Activated naive CD8-positive, alpha-beta T cell treated with anti-CD3 and anti-CD28 coated beads, Interleukin-2, amount 50 U/mL, for 16 hours (primary cell): ENCODE measurements at places on chromosomes 5 and 9.

DNA sequence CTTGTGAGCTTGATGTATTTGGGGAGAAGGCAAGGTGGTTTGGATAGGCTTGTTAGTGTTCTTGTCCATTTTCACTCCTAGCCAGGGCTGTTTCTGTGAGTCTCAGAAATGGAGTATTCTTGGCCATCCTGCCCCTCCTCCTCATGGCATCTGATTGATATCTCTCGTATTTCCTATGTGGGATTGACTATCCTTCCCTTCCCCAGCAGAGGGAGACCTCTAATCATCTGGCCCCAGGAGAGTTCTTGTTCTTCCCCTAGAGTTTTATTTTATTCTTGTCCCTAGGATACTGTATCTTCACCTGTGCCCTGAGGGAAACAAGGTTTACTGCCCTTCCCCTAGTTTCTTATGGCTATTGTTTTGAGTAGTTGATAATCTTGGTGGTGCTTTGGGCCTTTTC is 114.4 kb downstream of the VPS13A start:
- no peak for DNase-seq

DNA sequence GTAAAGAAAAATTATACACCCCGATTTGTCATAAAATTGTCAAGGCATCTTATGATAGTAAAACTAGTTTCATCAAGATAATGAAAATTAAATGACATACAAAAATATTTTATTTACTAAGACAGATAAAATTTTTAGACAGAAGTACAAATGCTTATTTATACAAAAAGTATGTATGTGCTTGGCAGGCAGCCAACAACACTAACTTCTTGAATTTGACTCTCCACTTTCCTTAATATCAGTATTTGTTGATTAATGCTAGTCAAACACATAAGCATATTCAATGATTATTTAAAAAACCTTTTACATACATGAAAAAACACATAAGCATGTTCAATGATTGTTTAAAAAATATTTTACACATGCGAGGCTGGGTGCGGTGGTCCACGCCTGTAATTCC is 1079.9 kb upstream of the CDH6 start:
- DNase-seq = no peak

DNA sequence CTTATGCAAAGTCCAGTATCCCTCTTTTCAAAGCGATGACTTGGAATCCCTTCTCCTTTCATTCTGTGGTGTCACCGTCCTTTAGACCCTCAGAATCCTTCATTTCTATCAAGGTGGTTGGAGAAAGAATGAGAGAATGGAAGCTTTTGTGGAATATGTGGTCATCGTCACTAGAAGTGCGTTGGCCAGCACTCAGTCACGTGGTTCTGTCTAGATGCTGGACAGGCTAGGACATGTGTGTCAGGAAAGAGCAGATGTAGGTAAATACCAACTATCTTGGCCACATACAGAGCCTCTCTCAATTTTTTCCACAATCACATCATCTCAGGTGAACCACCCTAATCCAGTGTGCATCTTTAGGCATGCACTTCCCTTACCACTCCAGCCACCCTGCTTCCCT is 206.0 kb downstream of the ARRDC3 start:
- DNase-seq = no peak

- DNase-seq = no peak
Observed at GRCh38 chr5:16454686-16455085, 10.9 kb downstream of the ZNF622 start.

DNA sequence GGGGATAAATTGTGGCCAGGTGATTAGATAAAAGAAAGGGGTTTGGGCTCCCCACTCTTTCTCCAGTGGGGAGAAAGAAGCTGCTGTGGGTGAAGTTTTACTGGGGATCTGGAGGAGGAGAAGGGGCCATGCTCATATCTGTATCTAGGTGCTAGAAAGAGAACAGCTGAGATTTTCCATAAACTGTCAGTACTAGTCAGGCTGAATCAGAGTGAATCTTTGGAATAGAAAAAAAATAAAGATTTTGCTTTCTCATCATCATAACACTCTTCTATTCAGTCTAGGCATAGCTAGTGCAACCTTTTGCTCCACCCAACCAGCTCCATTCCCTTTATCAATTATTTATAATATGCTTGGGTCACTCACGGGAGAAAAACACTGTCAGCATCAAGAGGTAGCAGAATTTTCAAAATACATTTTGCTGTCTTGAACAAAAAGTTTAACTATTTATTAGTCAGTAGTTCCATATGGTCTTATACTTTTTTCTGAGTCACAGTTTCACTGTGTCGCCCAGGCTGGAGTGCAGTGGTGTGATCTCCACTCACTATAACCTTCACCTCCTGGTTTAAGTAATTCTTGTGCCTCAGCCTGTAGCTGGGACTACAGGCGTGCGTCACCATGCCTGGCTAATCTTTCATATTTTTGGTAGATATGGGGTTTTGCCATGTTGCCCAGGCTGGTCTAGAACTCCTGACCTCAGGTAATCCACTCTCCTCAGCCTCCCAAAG is 21.3 kb upstream of the ERMP1 start:
- DNase-seq = no peak

GRCh38 chr5:158676642-158677469 is 422.9 kb downstream of the EBF1 start:
- no peak for DNase-seq

DNA sequence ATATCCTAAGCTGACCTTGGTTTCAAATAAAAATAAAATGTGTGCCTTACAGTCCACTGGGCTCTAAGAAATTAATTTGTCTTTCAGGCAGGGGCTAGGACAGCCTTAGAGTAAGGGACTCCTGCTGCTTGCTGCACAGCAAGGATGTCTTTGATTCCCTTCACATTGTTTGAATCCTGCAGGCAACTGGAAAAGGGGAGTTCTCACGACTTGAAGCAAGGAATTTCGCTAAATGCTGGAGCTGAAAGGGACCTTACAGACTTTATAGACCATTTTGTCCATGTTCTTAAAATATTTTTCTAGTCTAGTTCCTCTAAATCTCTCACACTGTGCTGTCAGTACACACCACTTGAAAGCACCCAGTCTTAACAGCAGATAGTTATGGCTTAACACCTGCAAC is 35.6 kb downstream of the FBXW11 start:
- DNase-seq = no peak

GRCh38 chr5:73338256-73339050 is 110.1 kb downstream of the FOXD1 start:
- no peak for DNase-seq
